ENCODE measurements at places on chromosomes 2 and 18.

DNA sequence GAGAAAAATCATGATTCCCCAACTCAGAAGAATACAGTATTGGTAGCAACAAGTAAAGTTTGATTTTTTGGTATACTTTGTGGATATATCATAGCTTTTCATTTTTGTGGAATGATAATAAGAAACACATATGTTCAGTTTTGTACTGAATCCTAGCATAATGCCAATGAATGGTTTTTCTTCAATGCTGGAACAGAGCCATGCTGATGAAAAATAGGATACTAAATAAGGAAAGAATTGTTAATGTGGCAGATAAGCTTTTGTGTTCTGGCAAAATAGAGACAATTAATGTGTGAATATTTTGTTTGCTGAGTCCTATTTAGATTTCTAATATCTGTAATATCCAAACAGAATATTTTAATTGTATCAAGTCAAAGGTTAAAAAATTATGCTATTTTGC, 21.9 kb downstream of the CD28 start:
- no peak for DNase-seq

DNA sequence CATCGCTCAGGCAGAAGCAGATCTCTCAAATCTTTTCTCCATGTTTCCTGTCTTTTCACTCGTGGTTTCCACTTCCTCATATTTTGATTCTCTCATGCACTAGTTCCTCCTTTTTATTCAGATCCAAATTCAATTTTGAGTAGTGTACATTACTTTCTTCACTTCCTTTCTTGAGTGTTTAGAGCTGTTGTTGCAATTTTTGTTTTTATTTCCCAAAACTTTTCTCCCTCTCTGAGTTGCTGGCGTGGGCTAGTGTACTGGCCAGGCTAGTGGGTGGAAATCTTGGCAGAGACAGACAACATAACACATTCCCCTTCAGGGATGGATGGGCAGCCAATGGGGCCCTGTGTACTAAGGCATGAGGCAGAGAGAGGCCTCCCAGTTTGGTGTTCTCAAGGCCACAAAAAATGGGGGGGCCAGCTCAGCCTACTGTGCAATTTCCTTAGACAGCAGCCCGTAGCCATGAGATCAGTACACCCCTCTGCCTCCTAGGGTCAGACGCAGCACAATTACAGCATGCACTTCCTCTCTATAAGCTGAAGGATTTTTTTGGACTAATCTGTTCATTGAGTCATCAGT, 145.1 kb upstream of the PID1 start:
- no peak for DNase-seq

DNA sequence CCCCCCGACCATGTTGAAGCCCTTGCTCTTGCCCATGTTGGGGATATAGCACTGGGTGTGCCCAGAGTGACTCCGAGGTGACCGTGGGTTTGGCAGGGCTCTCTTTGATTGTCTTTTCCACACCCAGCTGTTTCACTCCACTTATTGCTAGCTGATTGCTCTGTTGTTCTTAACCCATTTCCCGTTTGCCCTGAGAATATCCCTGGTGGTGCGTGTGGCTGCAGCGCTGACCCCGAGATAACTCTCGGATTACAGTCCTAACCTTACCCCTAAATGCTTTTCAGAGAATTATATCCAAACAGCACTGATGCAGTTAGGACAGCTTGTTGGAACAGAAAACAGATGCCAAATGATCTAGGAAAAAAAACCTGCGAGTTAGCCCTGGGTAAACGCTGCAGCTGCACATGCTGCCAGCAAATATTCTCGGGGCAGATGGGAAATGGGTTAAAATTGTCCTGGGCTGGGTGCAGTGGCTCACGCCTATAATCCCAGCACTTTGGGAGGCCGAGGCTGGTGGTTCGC, 34.3 kb upstream of the SNORC start:
- no peak for DNase-seq

GRCh38 chr18:47389210-47389609, 137.8 kb upstream of the SKOR2 start:
- DNase-seq: no peak

- DNase-seq: no peak
Observed at GRCh38 chr2:176189681-176190641, 1.5 kb downstream of the HOXD1 start.
